ENCODE measurements at places on chromosomes 12 and 14.

- no peak for ATAC-seq
Observed at GRCh38 chr14:103542605-103543088, 13.7 kb downstream of the TRMT61A start.

- no peak for ATAC-seq
Observed at GRCh38 chr14:58191763-58192601, 8.0 kb upstream of the ACTR10 start.

GRCh38 chr12:15689751-15690191 lies 99.4 kb downstream of the EPS8 start:
- no peak for ATAC-seq

- ATAC-seq: no peak
Observed at GRCh38 chr12:12486661-12487240, 75.9 kb downstream of the DUSP16 start.

- no peak for ATAC-seq
Observed at GRCh38 chr12:122868471-122869177, 27.3 kb downstream of the VPS37B start.

- no peak for ATAC-seq
Observed at GRCh38 chr12:122215771-122216170, 10.1 kb downstream of the DIABLO start.

GRCh38 chr12:122747224-122748135 lies 5.1 kb upstream of the DENR start:
- no peak for ATAC-seq

DNA sequence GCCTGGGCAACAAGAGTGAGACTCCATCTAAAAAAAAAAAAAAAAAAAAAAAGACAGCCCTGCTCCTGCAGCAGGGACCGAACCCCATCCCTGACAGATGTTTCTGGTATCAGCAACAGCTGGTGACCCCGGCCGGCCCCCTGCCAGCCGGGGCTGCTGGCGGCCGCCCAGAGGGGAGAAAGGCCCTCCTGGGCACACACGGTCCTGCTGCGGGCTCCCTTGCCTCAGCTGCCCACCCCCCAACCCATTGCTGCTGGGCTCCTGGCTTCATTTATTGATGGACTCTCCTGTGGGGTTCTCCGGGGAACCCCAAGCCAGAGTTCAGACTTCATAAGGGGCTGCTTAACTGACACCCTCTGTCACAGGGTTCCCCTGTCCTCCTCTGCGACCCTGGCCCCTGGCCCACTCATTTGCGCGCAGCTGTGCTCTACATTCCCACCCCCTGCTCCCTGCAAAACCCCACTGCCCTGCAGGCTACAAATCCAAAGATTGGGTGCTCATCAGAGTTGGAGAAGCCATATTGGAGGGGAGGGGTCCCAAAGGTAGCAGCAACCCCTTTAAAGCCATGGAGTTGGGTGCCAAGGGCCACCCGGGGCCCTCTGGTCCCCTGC lies 103.6 kb upstream of the RTL1 start:
- ATAC-seq: no peak

DNA sequence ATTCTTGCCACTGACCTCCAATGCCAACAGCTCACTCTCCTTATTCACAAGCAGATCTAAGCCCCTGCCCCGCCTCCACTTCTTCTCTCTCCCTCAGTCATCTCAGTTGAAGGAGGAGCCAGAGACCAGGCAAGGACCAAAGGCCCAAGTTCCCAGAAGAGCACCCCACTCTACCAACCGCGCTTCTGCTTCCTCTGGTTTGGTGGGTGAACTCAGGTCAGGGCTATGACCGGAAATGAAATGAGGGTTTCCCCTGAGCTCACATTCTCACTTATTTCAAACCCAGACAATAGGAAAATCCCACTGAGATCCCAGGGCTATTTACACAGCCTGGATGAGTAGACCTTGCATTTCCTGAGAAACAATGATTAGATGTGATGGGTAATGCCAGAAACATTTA lies 9.9 kb downstream of the DPF3 start:
- ATAC-seq: no peak

- no peak for ATAC-seq
Observed at GRCh38 chr12:23758608-23759007, 190.9 kb downstream of the SOX5 start.

DNA sequence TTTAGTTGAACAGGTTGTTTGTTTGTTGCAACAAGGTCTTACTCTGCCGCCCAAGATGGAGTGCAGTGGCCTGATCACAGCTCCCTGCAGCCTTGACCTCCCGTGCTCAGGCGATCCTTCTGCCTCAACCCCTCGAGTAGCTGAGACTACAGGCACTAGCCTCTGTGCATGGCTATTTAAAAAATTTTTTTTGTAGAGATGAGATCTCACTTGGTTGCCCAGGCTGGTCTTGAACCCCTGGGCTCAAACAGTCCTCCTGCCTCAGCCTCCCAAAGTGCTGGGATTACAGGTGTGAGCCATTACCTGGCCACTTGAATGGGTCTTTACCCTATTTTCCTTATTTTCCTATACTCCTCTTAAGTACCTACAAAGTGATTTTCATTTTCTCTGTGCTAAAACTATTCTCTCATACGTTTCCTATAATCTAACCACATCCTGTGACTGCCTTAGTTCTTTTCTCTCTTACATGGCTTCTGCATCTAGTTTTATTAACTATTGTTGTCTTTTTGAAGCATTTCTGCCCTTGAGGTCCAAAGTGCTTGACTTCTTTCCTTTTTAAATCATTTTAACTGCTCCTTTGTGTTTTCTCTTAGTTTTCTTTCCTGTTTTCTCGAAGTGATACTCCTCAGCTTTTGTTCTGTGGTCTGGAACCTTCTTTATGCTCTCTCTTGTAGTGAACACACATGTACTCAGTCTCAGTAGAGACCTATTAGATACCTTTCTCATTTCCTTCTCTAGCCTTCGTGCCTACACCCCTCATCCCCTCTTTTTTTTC lies 14.1 kb downstream of the GPX2 start:
- no peak for ATAC-seq

GRCh38 chr14:100770046-100770445 lies 43.4 kb downstream of the DLK1 start:
- no peak for ATAC-seq

Data from SK-N-SH treated with all-trans-retinoic acid at 6 μM for 48 hours (cell line).